ENCODE measurements at places on chromosomes 12 and 14.

GRCh38 chr12:32264961-32265360, 134.4 kb upstream of the FGD4 start:
- DNase-seq = peak; percentile 90

DNA sequence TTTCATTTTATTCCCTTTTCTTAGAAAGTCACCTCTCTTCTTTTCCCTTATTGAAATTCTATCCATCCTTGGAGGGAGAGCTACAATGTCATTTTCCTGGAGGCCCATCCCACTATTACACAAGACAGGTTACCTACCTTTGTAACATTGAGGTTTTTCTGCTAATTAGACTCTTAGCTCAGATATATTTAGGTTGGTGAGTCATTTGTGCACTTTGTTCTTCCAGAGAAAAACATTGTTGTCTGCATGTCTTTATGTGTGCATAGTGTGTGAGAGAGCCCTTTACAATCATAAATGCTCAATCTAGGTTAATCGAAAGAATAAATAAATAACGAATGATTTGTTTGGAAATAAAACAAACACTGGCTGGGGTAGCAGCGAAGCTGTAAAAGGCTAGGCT, 191.8 kb downstream of the DACT1 start:
- no peak for DNase-seq

DNA sequence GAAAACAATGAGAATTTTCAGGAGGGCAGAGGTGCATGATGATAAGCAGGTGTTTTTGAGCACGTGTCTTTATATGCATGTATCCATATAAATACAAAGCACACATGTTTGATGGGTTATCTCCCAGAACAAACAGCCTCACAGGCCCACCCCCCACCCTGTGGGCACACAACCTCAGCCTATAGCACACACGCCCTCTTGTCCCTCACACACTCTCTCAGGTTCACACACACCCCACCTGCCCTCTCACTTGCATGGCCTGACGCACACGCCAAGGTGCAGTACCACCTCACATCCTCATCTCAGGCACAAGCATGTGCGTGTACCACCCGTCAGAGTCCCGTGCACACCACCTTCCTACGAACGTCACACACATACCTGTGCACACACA, 8.6 kb upstream of the KRT8 start:
- no peak for DNase-seq

- DNase-seq = no peak
Measured at GRCh38 chr14:92274055-92274454, 48.9 kb upstream of the SLC24A4 start.

GRCh38 chr14:64281805-64282204, 12.4 kb downstream of the ESR2 start:
- DNase-seq = no peak

GRCh38 chr12:123006977-123007376, 26.5 kb downstream of the ARL6IP4 start:
- DNase-seq = no peak

GRCh38 chr12:105600911-105601545, 270.5 kb downstream of the C12orf75 start:
- DNase-seq = no peak

- DNase-seq = no peak
Measured at GRCh38 chr12:98409548-98409947, 105.8 kb upstream of the TMPO start.

- no peak for DNase-seq
Measured at GRCh38 chr14:49008363-49008762, 577.8 kb downstream of the RPS29 start.

GRCh38 chr12:90004319-90005074, 295.9 kb upstream of the ATP2B1 start:
- DNase-seq = no peak

DNA sequence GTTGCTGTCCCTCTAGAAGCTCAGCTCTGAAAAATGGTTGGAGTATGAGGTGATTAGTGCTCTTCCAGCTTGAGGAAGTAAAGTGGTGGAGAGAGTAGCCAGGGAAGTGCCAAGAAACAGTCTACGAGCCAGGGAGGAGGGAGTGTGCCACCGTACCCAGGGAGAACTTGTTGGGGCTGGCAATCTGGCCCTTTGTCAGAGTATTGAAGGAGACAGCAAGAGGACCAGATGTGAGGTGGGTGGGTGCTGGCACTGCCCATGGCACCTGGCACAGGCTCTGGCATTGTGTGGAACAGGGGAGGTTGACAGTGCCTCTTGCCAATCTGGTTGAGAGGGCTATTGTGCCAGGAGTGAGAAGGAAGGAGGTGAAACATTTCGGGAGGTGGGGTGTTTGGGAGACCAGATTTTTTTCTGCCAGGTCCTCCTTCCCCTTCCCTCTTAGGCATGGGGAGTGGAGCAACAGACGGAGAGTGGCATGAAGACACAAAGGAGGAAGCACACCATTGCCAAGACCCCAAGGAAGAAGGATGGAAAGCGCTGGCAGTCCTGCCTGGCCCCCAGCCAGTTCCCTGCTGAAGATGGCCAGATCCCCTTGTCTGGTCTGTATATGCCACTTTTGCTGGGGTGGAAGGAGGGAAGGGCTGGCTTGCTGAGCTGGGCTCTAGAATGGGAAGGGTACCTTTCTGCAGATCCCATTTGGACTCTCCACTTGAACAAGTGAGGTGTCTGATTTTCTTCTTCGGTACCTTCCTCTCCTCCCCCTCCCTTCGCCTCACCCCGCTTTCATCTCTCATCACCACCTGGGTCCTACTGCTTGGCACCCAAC, 37.5 kb downstream of the ZFHX2 start:
- DNase-seq = no peak

GRCh38 chr12:126535971-126536370, 1470.7 kb downstream of the AACS start:
- no peak for DNase-seq

- no peak for DNase-seq
Measured at GRCh38 chr12:125856896-125857295, 791.7 kb downstream of the AACS start.

DNA sequence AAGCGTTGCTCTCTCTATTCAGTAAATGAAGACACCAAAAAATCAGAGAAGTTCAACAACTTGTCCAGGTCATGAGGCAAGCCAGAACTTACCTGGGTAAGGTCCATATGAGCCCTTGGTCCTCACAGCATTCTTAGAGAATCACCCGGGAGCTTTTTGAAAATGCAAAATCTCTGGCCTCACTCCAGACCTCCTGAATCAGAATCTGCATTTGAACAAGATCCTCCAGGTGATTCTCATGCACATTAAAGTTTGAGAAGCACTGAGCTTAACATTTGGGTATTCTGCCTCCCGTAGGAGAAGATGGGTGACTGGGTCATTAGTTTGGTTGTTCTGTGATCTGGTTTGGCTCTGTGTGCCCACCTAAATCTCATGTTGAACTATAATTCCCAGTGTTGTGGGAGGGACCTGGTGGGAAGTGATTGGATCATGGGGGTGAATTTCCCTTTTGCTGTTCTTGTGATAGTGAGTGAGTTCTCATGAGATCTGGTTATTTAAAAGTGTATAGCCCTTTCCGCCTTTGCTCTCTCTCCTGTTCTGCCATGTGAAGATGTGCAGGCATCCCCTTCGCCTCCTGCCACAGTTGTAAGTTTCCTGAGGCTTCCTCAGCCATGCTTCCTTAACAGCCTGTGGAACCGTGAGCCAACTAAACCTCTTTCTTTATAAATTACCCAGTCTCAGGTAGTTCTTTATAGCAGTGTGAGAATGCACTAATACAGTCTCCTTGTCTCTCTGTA, 221.2 kb downstream of the RAD51B start:
- DNase-seq = no peak

- no peak for DNase-seq
Measured at GRCh38 chr12:117101953-117102799, 3.0 kb upstream of the TESC start.

GRCh38 chr12:130916241-130916911, 37.3 kb upstream of the ADGRD1 start:
- no peak for DNase-seq

GRCh38 chr12:24325331-24325730, 375.9 kb upstream of the SOX5 start:
- no peak for DNase-seq

- DNase-seq = no peak
Measured at GRCh38 chr12:29694002-29694401, 89.7 kb downstream of the TMTC1 start.

GRCh38 chr14:32666308-32666707, 272.4 kb upstream of the NPAS3 start:
- no peak for DNase-seq
